Activated T-helper 9 cell treated with anti-CD3 and anti-CD28 coated beads, Interleukin-2, amount 50 U/mL, for 16 hours (primary cell): ENCODE measurements at places on chromosomes 12 and 14.

GRCh38 chr12:15495746-15496145, 173.4 kb downstream of the PTPRO start:
- DNase-seq: no peak

- no peak for DNase-seq
Measured at GRCh38 chr14:65373671-65374039, 38.9 kb upstream of the FUT8 start.

DNA sequence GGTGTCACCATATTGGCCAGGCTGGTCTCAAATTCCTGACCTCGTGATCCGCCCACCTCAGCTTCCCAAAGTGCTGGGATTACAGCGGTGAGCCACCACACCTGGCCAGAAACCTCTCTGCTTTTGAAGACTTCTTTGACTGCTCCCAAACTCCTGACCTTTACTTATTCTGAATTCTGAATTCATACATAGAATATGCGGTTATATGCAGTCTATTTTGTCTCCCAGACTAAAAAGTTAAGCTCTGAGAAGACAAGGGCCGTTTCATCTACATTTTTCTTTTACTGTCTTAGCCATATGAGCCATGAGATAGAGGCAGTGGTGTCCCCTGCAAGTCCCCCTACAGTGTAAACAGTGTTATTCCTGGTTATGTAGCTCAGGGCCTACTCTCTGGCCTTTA, 179.3 kb downstream of the NTF3 start:
- DNase-seq: no peak

- DNase-seq: no peak
Measured at GRCh38 chr12:109879351-109880042, 844 bp downstream of the GLTP start.

DNA sequence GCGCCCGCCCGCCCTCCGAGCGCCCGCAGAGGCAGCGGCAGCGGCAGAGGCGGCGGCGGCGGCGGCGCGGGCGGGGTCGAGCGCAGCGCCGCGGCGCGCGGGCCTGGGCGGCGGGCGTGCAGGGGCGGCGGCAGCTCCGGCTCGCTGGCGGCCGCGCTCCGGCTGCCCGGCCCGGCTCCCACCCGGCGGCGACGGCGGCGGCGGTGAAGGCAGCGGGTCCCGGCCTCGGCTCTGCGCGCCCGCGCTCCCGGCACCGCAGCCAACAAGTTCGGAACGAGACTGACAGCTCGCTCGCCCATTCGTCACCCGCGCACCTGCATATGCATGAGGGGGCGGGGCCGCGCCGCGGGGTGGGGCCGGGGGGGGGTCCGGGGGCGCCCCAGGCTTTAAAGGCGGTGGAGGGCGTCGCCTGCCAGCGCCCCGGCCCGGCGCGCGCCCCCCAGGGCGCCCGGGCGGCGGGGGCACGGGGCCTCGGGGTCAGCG, at the start of gene JAG2:
JAG2 (minus strand) TSS at position 281 of the 483 bp plus-strand sequence. CDS start 356 bp downstream, outside the sequence.
- peak; percentile 28 for DNase-seq

GRCh38 chr12:132282950-132283771, 46.2 kb downstream of the GALNT9 start:
- no peak for DNase-seq

GRCh38 chr12:25558586-25558985, 5.5 kb upstream of the LMNTD1 start:
- DNase-seq: no peak

GRCh38 chr12:67520606-67521005, 127.9 kb upstream of the DYRK2 start:
- DNase-seq: no peak

- no peak for DNase-seq
Measured at GRCh38 chr12:93990832-93991803, 157.3 kb upstream of the PLXNC1 start.

GRCh38 chr14:35956376-35957085, 130.4 kb downstream of the BRMS1L start:
- DNase-seq: no peak

DNA sequence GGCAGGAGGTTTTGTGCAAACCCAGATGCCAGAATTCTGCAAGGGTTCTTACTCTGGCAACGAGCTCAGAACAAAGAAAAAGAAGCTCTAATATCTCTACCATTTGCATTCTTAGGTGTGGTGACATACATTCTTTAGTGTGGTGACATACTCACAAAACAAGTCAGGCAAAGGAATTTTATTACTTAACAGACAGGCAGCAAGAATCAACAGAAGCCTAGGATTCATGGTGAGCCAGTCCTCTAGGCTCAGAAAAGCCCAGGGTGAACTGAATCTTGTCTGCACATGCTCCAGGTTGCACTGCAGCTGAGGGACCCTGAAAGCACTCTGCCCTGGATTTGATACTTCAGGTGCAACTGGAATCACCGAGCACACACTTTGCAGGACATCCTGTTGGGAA, 122.4 kb upstream of the PTPRQ start:
- DNase-seq: no peak

GRCh38 chr14:101357559-101358319, 203.6 kb upstream of the DIO3 start:
- DNase-seq: no peak

GRCh38 chr12:18428416-18428815, 167.1 kb downstream of the PIK3C2G start:
- DNase-seq: no peak

DNA sequence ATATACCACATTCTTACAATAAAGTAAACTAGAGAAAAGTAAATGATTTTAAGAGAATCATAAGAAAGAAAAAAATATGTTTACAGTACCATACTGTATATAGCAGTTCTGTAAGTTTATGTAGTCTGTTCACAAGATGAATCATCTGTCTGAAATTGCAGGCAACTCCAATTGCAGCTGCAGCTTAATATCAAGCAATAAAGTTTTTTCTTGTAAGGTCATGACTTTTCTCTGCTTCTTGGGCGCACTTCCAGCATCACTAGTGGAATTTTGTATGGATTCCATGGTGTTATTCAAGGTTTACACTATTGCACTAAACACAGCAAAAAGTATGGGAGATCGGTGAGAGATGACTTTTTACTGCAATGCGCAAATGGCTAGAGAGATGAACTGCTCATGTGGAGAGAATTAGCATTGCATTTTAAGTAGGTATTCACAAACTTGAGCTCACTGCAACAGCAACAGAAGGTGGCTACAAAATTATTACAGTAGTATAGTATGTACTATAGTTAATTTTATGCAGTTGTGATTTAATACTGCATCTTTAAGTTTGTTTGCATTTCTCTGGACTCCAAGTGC, 445.4 kb upstream of the OR4E1 start:
- DNase-seq: no peak

GRCh38 chr14:51780006-51780692, 80.3 kb upstream of the GNG2 start:
- DNase-seq: peak; percentile 51

- DNase-seq: no peak
Measured at GRCh38 chr12:89742337-89743022, 33.8 kb upstream of the ATP2B1 start.

DNA sequence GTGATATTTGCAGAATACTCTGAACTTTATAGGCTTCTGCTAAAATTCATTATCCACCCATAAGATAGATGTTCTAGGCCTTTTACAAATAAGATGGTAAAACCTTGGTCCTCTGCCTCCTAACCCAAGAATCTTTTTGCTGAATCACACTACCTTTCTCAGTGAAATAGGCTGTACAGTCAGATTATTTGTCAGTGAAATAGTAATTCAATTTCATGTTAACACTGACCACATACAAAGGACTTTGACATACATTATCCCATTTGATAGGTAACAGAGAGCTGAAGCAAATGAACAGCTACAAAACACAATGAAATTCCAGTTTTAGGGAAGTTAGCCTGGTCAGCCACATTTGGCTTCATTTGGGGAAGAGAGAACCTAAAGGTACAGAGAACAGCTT, 141.1 kb downstream of the PCNX1 start:
- no peak for DNase-seq

- DNase-seq: no peak
Measured at GRCh38 chr12:89189448-89189847, 162.9 kb downstream of the DUSP6 start.

GRCh38 chr12:106254724-106255123, 6.9 kb upstream of the CKAP4 start:
- DNase-seq: no peak

- no peak for DNase-seq
Measured at GRCh38 chr12:62632411-62632918, 165.8 kb downstream of the MON2 start.

- DNase-seq: no peak
Measured at GRCh38 chr12:111221062-111222026, 147.6 kb downstream of the PHETA1 start.

DNA sequence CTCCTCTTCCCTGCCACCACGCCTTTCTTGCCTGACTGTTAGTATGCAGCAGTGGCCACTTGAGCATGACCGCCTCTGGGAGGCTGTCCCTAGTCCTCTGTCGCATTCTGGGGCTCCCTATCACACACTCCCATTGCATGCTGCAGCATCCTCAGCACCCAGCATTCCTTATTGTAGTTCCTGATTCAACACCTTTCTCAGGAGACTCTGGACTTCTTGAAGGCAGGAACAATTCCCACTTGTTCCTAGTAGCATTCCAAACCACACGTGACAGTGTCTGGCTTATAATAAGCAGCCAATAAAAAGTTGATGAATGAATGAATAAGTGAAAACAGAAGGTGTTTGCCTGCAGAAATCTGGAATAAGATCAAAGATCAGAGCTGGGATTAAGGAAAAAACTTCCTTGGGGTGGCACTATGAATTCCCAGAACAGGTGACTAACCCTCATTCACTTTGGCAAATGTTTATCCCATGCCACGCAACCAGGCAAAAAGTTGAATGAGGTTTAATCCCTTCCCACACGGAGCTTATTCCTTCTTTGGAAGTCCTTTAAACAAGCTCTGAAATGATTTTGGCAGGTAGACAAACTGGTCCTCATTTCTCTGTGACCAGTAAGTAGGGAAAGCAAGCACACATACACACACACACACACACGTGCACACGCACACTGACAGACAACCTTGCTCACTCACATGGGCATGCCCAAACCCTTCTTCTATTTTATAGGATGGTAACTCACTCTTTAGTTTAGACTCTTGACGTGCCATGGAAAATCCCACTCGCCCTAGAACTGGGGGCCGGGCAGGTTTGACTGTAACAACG, 26.5 kb downstream of the NTF3 start:
- DNase-seq: no peak

GRCh38 chr14:81384900-81385299, 15.2 kb downstream of the STON2 start:
- no peak for DNase-seq

GRCh38 chr12:89939522-89940215, 231.0 kb upstream of the ATP2B1 start:
- no peak for DNase-seq

DNA sequence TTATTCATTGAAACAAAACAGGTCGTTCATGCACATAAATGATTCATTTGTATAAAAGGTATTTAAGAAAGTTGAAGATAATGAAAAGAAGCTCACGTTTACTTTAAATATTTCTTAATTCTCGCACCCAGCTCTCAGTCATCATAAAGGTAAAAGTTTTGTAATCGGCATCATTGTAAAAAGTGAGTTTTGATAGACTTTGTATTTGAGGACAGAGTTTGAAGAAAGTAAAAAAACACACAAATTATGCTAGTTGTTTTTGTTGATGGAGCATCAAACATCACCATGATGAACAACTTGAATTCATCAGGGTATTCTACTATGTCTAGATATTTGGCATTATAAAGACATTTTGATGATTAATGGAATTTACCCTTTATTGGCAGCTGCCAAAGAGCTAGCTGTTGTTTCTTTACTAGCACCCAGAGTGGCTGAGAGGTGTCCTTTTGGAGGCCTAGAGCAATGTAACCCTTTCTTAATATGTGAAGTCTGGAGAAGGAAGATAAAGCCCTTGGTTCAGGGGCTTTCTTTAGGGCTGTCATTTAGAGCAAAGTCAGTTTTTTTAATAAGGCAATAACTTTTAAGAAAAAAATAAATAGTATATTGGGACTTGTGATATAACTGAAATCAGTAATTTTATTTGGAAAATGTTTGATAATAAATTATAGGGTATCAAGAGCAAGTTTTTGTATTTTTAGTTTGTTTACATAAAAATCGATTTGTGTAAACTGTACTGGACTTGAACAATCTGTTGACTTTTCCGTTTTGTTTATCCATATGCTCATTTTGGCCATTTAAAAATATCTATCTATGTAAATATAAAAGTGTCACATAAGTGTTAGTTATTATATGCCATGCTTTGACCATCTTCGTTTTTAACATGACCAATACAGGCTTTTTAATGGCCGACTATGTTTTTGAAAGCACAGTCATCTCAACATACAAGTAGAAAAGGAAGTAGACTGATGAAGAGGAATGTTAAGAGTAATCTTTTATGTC, 7.4 kb downstream of the GLRX5 start:
- DNase-seq: no peak

GRCh38 chr14:31118892-31119291, 88.7 kb downstream of the HECTD1 start:
- no peak for DNase-seq

DNA sequence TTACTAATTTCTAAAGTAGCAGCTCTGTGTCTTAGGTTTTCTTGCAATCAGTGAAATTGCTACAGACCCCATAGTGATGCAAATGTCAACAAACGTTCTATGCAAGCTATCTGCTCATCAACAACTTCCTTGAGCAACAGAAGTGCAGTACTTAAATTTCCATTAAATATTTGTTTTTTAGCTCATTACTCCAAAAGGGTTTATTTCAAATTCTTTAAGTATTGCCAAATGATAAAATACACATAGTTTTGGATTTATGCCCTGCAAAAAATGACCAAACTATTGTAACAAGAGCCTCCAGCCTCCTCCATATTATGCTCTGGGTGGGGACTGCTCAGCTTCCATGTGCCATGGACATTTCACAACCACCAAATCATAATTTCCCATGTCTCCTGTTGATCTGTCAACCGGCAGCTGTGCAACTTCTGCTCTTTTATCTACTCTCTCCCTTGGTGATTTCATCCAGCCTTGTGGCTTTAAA, 4.4 kb downstream of the BDKRB1 start:
- DNase-seq: no peak

GRCh38 chr14:89242652-89243279, 174.3 kb downstream of the FOXN3 start:
- no peak for DNase-seq

- no peak for DNase-seq
Measured at GRCh38 chr12:52347551-52348510, 19.4 kb downstream of the KRT85 start.
